ENCODE measurements at places on chromosomes 11 and 22. TPM values are rescaled to one million over a fixed set of nuclear protein-coding genes. Genes with fewer than 3 reads are reported as not detected.
A peak's percentile ranks its signal among the peaks of the same experiment; 100 is the strongest.

NXPE4 gene
- total RNA-seq: not detected

NAGA gene
- total RNA-seq: 33.1 TPM

EHF gene
- total RNA-seq: not detected

NCAM1 gene
- total RNA-seq: not detected

DNA sequence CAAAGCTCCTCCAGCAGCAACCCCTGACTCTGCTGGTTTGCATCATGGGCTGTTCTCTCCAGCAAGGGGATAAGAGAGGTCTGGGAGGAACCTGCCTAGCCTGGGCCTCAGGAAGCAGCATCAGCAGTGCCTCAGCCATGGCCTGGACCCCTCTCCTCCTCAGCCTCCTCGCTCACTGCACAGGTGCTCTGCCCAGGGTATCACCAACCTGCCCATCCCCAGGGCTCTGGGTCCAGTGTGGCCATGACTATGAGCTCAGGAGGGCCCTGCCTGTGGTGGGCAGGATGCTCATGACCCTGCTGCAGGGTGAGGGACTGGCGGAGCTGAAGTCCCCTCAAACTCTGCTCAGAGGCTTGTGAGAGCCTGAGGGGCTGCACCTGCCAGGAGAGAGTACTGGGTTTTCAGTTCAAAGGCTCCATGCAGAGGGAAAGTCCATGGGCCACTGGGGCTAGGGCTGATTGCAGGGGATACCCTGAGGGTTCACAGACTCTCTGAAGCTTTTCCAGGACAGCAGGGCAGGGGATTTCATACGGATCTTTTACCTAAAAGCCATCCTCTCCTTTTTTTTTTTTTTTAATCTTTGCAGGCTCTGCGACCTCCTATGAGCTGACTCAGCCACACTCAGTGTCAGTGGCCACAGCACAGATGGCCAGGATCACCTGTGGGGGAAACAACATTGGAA, 115.8 kb upstream of the IGLL5 start:
- DNase-seq: no peak

DNA sequence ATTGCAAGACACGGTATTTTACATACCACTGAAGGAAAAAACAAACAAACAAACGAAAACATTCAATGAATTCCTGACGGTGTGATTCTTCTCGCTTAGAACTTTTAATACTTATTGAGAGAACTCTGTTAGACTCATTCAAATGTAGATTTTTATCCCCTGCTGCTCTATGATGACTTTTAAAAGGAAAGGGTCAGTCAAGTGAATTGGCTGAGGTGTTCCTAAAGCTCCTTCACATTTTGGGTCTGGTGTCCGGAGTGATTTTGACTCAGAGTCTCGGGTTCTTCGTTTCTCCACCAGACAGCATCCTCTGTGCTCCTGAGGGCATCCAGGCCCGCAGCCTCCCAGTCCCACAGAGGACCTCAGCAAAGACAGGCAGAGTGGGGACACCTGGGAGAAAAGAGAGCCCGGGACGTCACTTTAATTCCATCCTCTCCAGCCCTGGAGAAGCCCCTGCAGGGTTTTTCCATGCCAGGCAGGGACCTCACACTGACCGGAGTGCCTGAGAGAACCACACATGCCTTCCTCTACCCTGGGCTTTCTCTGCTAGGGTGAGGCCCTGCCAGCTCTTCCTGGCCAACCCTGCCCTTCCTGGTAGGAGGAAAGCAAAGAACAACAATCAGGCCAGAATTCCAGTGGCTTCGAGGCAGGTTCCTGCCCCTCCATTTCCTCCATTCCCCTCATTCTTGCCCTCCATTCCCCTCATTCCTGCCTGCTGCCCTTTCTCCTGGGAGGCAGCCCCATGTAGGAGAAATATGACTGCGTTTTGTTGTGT, 1.4 kb upstream of the CSF2RB start:
- DNase-seq: peak; percentile 15

DNA sequence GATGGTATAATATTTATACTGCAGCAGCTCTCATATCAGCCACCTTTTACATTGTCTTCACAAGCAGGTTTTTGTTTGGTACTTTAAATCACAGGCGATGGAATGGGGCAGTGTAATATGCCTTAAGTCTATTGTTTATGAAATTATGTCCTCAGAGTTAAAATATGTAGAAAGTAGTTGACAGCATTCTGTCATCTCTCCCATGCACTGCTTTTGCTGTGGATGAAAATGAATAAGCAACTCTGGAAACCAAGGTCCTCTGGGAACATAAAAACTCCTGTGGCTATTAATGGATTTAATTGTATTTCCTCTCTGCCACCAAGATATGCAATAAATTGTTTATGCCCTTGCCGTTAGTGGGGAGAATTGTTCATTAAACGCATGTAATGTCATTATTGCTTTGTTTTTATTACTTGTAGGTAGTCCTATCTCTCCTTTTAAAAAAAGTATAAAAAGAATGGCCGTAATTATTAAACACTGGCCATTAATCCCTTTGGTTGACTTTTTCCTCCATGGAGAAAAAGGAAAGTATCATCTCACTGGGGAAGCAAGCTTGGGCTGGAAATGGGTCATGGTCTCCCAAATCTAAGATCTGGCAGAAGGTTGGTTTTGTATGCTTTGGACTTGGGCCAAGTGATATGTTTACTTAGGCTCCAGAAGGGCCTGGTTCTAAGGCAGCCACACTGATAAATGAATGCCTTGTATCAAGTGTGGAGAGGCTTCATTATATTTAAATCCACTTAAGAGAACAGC, 13.1 kb downstream of the PACS1 start:
- DNase-seq: peak; percentile 81

DNA sequence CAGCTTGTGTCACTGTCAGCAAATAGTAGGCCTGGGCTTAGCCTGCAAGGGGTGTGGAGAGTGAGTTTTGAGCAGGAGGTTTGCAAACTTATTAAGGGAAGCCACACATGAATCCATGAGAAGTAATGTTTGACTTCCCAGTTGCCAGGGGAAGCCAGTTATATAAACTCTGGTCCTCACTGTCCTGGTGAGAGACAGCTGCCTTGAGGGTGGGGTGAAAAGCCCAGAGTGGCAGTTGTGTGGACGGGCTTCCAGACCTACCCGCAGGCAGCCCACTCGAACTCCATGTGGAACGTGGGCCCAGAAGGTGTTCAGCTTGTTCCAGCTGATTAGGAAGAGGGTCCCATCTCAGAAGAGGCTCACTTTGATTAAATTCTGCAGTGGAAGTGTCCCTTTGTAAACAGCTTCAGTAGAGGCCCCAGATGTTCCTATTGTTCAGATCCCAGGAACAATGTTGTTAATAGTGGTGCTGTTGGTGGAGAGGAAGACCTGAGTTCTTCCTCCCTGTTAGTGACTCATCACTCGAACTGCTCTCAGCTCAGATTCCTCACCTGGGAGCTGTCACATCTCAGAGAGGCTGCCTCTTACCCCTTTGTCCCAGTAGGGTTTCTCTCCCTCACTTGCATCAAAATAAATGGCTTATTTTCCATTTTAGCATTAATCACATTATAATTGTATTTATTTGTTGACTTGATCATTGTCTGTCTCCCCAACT, 63.4 kb downstream of the GRAMD1B start:
- no peak for DNase-seq

Measured in endothelial cell of umbilical vein (primary cell).